D721Med (cell line): ENCODE measurements at places on chromosomes 1 and 21.

GRCh38 chr1:178485541-178485981, 11.2 kb downstream of the CLEC20A start:
- DNase-seq = no peak

- DNase-seq = no peak
Measured at GRCh38 chr1:35505911-35506798, 51.0 kb downstream of the KIAA0319L start.

DNA sequence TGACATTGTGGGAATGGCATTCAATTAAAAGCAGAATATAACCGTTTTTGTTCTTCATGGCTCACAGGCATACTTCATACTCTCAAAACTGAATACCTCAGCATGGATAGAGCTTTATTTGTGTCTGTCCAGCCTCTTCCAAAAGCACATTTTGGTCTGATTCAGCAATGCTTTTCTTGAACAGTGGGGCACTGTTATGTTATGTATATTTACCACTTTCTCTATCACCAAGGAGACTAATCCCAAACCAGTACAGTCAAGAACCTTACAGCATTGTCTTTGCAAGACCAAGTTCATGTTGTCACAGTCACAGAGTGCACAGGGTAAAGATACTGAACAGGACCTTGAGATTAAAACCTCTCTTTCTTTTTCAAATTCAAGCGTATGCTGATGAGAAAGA, 582.8 kb downstream of the PTBP2 start:
- no peak for DNase-seq

DNA sequence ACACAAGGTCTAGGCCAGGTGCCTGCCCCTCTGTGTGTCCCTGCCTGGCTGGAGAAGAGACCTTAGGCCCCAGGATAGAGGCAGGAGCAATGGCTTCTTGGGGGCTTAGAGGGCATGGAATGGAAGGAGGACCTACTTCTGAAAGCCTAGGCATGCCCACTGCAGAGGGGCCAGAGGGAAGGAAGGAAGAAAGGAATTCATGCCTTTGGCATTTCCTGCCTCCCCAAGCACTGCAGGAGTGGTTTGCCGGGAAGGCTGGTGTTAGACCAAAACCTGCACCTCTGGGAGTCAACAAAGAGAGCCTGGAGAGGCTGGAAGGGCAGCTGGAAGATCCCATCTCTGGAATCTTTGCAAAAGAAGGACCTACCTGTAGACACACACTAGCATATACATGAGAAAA, 50.7 kb upstream of the KCNE2 start:
- no peak for DNase-seq

- DNase-seq = no peak
Measured at GRCh38 chr1:6870571-6870970, 85.3 kb downstream of the CAMTA1 start.

- DNase-seq = no peak
Measured at GRCh38 chr1:182965861-182966260, 12.9 kb upstream of the SHCBP1L start.

- DNase-seq = no peak
Measured at GRCh38 chr1:208054911-208055379, 144.0 kb upstream of the CD34 start.

- DNase-seq = no peak
Measured at GRCh38 chr1:156111355-156111962, 3.1 kb upstream of the LMNA start.

- no peak for DNase-seq
Measured at GRCh38 chr1:172670316-172670715, 11.4 kb downstream of the FASLG start.

GRCh38 chr21:37983336-37984095, 67.3 kb upstream of the KCNJ6 start:
- no peak for DNase-seq

DNA sequence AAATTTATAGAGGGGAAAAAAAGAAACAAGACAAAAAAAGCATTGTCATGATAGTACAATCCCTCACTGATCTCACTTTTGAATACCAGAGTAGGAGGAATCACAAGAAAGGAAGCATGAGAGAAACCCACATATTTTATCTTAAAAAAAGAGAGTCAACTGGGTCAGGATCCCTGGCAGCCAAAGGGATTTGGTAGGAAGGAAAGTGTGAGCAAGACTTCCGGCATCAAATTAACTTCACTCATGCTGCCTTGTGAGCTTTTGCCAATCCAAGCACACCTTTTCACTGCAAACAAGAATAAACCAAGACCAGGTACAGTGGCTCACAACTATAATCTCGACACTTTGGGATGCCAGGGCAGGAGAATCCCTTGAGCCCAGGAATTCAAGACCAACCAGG, 53.1 kb downstream of the SLC9C2 start:
- no peak for DNase-seq

GRCh38 chr1:89698624-89699023, 65.7 kb downstream of the LRRC8C start:
- no peak for DNase-seq

- no peak for DNase-seq
Measured at GRCh38 chr1:197811769-197812168, 36.5 kb upstream of the DENND1B start.

- DNase-seq = no peak
Measured at GRCh38 chr1:185938396-185938795, 204.2 kb downstream of the HMCN1 start.

DNA sequence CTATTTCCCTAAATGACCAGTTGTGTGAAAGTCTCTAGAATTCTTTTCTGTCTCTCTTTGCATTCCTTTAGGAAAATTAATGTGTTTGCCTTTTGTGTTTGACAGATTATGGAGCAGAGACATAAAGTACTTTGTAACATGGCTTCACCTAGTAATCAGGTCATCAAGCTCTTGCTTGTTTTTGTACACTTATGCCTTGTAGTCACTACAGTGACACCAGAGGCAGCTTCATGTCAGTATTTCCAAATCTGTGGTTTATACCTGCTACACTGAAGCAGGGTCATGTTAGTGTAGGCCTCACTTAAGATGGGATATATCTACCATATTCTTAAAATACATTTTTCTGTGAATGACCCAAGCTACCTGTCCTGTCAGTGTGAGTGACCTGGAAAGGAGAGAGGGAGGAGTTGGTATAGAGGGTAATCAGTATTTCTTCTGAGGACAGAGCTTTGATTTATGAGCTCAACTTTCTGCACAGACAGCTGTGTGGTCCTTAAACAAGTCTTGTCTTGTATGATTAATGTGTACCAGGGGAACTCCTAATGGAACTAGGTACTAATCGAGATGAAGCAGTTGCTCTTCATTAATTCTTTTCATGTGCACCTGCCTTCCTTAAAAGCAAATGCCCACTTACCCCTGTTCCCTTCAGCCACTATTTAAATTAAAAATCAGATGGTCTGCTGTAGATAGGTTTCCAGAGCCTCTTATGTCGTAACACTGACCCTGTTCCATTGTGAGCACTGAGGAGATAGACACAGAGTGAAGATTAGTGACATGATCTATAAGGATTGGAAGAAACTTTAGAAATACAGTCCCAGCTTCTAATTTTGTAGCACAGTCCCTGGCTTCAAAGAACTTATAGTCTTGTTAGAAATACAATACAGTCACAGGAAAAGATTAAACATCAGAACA, 45.7 kb downstream of the MACO1 start:
- DNase-seq = no peak

GRCh38 chr1:190119683-190120082, 358.0 kb downstream of the BRINP3 start:
- DNase-seq = no peak

DNA sequence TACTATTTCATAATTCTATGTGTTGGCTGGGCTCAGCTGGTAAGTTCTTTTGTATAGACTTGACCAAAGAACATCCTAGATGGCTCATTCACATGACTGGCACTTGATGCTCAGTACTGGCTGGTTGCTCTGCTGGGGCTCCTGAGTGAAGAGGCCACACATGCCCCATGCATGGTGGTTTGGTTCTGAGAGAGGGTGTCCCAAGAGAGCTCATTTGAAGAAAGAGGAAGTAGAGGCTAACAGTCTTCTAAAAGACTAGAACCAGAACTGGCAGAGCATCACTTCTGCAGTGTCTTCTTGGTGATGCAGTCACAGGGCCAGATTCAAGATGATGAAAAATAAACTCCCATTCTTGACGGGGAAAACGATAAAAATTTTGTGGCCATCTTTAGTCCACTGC, 5.2 kb upstream of the BACH1 start:
- DNase-seq = no peak

GRCh38 chr1:209493559-209493958, 90.0 kb upstream of the CAMK1G start:
- DNase-seq = no peak

- no peak for DNase-seq
Measured at GRCh38 chr1:56081173-56081572, 498.2 kb downstream of the PLPP3 start.

DNA sequence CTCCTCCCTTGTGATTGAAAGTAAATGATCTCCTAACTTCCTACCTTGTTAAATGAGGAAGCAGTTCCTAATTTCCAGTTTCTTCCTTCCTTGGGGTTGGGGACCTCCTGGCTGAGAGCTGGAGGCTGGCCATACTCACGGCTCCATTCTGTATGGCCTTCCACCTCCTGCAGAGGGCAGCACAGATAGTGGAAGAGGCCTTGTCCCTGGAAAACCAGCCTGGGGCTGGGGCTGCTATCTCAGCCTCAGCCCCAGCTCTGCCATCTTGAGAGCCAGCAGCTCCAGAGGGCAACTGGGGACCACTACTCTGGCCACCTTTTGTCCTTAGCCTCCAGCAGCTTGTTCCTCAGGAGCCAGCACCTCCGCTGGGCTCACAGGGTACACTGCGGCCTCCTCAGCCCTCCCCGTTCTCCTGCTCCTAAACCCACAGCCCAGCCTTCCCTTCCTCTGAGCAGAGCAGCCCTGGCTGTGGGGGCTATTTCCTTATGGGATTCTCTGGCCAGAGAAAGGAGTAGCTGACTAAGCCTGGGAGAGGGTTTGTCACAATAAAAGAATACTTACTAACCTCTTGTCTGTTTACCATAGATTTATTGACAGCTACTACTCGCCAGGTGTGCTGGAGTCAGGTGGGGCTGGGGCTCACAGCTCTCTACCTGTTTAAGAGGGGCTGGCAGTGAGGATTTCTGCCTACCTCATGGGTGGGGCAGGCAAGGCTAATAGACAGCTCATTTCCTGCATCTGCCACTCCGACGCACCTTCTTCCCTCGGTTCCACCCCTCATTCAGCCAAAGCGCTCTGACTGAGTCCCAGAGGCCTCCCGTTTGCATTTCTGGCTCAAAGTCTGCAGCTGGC, 6.3 kb downstream of the TMEM234 start:
- peak; percentile 50 for DNase-seq

DNA sequence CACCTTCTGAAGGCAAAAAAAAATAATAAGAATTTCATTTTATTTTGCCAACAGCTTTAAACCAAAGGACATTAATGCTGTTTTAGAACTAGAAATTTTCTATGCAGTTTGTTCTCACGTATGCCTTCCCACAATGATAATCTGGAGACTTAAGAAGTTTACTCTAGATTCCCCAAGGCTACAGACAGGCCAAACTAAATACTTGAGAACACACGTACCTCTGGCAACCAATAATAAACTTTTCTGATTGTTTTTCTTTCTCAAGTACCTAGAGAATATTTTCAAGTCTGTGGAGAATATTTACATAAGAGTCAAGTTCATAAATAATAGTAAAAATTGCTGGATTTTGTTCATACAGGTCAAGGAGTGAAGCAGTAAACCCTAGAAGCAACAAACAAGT, 15.9 kb downstream of the CLDN8 start:
- no peak for DNase-seq

GRCh38 chr1:9340172-9340854, 47.6 kb downstream of the SPSB1 start:
- DNase-seq = no peak

DNA sequence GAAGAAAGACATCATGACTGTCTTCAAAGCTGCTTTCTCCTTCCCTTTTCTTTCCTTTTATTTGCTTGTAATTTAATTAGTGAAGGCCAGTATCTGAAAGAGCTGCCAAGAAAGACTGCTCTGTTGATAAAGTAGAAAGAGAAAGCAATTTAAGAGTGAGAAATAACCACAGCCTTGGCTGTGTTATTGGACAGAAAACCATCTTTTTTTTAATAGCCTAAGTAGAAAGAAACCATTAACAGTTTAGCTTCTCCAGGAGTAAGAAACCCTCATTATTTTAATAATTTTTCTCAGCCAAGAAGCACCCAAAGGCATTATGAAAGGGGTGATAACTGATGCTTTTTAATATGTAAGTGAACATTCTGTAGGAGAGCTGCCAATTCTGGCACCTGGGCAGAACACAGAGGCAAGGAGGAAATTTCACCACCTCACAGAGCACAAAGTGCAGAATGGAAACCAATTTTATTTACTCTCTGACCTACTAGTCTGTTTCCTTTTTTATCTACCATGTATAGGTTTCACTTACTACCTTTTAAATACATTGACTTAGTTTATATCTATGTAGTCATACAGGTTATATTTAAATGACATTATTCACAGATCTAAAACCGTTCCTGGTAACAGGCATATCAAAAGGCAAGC, 703.2 kb downstream of the MRPL39 start:
- DNase-seq = no peak

- DNase-seq = no peak
Measured at GRCh38 chr1:20719871-20720620, 2.2 kb upstream of the KIF17 start.

DNA sequence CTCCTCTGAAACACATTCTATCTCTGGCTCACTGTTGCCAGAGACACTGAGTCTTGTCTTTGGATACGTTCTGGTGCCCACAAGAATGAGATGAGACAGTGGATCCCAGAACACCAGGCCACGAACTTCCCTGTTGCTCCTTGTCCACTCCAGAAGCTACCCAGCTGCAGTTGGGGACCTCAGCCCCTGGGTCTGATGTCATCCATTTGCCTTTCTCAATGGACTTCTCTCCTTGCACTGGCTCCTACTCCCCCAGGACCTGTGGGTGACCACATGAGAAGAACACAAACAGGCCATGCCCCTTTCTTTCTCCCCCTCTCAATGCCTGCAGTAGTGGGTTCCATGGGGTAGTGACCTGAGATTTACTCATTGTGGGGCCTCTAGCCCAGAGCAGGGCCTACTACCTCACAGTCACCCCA, 5.9 kb downstream of the NBPF1 start:
- DNase-seq = no peak

DNA sequence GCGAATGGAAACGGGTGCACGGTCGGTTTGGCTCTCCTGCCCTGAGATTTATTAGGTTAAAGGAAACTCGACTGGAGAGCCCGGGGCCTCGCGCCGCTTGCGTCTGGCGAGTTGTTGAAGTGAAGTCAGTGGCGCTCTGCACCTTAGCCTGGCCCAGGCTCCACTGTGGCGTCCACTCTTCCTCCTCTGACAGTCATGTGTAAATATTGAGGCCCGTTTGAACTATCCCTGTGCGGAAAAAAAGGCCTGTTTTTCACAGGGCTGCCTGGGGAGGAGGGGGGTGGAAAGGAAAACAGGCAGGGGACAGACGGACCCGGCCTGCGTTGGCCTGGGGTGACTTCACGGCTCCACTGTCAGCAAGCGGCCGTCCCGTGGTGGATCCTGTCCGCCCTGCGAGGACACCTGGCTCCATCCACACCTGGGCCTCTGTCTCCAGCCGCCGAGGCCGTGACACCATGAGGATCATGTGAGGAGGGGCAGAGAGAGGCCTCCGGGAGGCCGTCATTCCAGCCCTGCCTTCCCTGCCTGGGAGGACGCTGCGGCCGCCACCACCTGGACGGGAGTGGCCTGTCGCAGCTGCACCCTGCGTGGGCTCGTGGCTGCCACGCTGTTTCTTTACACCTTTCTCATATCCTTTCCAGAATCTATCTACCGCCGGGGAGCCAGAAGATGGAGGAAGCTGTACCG, 59.8 kb downstream of the FAAP20 start:
- no peak for DNase-seq

GRCh38 chr1:84271441-84272151, 29.9 kb upstream of the SAMD13 start:
- no peak for DNase-seq
